ENCODE measurements at places on chromosomes 5 and 9. TPM values are rescaled to one million over a fixed set of nuclear protein-coding genes. Genes with fewer than 3 reads are reported as not detected.

DNA sequence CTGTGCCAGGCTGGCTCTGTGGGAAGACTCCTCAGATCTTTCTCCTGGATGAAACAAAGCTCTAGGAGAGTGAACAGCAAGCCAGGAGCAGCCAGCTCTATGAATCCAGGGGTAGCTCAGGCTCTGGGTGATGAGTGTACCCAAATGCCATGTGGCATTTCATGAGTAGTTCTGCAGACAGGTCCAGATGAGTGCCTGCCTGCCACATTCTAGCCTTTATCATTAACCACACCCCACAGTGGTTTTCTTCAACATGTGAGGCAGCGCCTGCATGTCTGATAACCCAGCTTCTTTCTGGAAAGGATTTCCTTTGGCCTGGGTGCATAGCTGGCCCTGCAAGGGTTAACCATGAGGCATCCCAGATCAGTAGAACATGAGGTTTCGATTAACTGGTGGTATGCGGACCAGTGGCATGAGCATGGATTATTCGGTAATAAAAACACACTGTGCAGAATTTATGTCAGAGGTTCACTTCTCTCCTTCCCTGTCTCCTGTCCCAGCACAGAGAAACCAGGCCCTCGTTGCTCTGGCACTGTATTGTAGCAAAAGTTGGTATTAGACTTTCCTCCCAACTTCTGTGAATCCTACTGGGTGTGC lies 381.9 kb upstream of the ZNF462 start:
- peaks cover 33% of the 10 kb centered on the region for H3K4me1 ChIP-seq
- no peak overlapping the region for H3K4me3 ChIP-seq
- no peak for DNase-seq
- H3K27me3 ChIP-seq = no peaks in the 10 kb centered on the region

Gene ORM2
- total RNA-seq = not detected

Gene DMGDH
- 3.1 TPM for total RNA-seq

Gene PRDM9
- not detected for total RNA-seq

All from heart left ventricle (tissue), 16 donors.